NCI-H1417 treated with DMSO at 0.1 percent for 48 hours (cell line): ENCODE measurements at places on chromosomes 12 and 14.

- DNase-seq: no peak
Measured at GRCh38 chr14:50060871-50061663, 55.3 kb downstream of the VCPKMT start.

DNA sequence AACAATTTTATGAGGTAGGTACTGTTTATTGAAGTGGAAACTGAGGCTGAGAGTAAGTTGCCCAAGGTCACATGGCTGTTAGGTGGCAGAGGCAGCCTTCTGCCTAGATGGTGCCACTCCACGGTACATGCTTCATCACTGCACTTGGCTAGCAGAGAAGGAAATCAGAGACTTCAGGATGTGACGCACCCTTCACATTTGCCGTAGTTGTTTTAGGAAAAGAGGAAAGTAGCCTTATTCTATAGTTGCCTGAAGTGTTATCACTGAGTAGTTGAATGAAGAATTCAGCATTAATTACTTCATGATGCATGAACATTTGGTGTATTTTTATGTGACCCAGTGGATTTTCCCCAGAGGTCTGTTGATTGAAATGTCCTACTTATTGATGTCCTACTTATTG lies 55.7 kb downstream of the ERC1 start:
- no peak for DNase-seq

GRCh38 chr14:81172881-81173280 lies 47.9 kb downstream of the GTF2A1 start:
- DNase-seq: no peak

- no peak for DNase-seq
Measured at GRCh38 chr12:26036877-26037276, 78.4 kb downstream of the RASSF8 start.
